Amniotic stem cell (primary cell): ENCODE measurements at places on chromosomes 4 and X.

DNA sequence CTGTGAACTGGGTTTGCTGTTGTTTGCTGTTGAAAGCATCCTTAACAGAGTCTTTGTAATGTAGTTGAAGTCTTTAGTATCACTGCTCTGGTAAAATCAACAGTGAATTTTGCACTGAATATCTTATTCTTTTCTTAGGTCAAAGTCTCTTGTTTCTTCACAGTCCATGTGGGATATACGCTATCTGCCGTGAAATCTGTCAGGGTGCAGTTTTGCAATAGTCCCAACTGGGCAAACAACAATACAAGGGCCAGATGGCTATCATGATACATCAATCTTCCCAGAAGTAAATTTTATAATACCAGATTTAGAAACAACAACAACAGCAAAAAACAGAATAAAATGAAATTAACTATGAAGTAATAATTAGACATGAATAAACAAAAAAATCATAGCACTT is 123.5 kb downstream of the PPARGC1A start:
- no peak for DNase-seq

DNA sequence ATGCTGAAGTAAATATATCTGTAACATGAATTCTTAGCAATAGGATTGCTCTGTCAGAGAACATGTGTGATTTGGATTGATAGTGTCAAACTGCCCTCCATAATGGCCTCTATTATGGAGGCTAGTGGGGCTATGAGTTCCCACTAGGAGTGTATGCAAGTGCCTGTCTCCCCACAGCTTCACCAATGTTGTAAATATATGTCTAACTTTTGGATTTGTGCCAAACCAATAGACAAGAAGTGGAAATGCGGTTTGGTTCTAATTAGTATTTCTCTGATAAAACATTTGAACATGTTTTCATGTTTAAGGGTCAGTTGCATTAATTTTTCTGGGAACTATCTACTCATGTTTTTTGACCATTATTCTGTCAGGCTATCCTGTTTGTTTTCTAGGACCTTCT is 28.1 kb downstream of the GPAT3 start:
- DNase-seq, result no peak

DNA sequence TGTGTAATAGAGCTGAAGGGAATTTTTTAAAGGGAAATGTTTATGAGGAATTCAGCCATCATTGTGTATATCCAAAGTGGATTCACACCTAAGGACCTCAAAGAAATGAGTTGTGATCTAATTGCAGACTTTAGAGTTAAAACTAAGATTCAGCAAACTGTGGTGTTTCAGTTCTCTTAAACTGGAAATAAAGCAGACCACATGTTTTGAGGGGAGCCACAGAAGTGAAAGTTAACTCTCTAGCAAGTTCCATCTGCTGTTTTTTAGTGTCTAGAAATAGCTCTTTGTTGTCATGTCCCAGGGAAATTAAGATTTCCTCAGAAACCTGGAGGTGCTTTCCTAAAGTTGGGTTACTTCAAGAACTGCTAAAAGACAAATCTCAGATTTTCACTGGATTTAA is 97.3 kb upstream of the DDX3X start:
- no peak for DNase-seq

- DNase-seq, result no peak
Measured at GRCh38 chrX:119427024-119427794, 28.1 kb downstream of the SLC25A43 start.

DNA sequence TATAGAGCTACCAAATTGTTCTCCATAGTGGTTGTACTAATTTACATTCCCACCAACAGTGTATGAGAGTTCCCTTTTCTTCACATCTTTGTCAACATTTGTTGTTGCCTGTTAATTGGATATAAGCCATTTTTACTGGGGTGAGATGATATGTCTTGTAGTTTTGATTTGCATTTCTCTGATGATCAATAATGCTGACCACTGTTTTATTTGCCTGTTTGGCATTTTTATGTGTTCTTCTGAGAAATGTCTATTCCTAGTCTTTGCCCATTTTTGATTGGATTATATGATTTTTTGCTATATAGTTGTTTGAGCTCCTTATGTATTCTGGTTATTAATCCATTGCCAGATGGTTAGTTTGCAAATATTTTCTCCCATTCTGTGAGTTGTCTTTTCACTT is 44.3 kb downstream of the ACTRT1 start:
- no peak for DNase-seq

- peak; percentile 57 for DNase-seq
Measured at GRCh38 chrX:13101441-13102139, 57.2 kb upstream of the FAM9C start.

DNA sequence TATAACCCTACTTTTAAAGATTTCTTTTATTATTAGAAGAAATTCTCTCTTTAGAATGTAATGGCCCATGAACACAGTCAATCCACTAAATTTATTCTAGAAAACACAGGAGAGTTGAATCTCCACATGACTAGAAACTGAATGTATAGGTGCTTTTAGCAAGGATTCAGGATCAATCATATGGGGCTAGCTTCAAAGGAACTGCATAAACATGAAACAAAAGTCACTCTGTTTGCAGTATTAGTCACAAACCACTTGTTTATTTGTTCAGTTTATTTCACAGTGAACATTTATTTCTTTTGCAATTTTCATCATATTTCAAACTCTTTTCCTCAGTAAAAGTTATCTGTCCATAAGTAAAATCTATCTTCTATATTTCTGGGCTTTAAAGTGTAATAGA is 1604.6 kb downstream of the PCDH18 start:
- DNase-seq, result no peak

DNA sequence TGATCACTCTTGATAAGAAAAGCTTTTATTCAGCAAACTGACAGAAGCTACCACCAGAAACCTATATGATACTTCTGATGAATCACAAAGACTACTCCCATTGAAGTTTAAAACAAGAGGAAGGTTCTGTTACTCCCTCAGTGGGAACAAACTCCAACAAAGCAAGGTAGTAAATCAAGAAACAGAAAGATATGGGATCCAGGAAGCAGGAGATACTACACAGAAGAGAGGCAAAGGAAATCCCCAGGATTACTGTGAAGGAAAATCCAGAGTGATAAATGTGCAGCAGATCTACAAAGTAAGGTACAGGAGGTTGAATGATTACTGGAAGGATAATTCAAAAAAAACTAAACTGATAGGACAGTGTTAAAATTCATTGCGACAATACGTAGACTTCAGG is 222.4 kb downstream of the HHIP start:
- DNase-seq, result no peak

DNA sequence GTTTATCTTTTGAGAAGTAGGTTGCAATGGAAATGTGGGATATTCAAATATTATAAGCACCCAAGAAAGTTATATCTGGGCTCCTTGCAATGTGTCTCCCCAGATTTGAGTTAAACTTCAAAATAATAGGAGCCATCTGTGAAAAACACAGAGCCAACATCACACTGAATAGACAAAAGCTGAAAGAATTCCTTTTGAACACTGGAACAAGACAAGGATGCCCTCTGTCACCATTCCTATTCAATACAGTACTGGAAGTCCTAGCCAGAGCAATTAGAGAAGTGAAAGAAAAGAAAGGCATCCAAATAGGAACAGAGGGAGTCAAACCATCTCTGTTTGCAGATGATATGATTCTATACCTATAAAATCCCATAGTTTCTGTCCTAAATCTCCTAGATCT is 114.3 kb upstream of the IL1RAPL1 start:
- no peak for DNase-seq

DNA sequence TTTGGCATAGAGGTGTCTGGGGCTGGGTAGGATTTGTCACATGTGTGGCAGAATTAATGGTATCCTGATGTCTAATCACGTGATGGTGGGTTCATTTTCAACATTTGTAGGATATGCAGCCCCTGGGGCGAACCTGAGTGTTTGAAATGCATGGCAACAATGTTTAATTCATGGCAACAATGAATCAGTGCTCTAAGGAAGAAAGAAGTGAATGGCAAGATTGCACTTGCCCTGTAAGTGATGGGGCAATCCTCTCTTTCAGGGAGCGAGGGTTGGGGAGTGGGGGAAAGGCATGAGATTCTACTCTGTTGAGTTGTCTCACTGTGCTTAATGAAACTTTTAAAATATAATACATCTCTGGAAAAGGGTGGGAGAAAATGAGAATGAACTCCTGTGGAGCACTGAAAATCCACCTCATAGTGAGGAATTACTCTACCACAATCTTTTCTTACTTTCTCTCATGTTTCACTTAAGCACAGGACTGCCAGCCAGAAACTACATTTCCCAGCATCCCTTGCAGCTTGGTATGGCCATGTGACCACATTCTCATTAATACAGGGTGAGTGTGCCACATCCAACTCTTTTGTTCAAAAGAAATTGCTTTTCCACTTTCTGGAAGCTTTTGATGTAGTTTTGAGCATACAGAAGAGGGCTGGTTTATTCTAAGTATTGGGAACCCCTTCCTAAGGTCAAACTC is 64.0 kb upstream of the PGM2 start:
- DNase-seq, result no peak

GRCh38 chrX:66020631-66021334 is 19.1 kb downstream of the VSIG4 start:
- no peak for DNase-seq

GRCh38 chr4:157819693-157820464 is 352.9 kb downstream of the GASK1B start:
- DNase-seq, result no peak

GRCh38 chrX:17046478-17047097 is 100.1 kb downstream of the REPS2 start:
- peak; percentile 58 for DNase-seq

- peak; percentile 7 for DNase-seq
Measured at GRCh38 chrX:40945361-40945713, 139.9 kb upstream of the USP9X start.

GRCh38 chr4:75880278-75880677 is 22.0 kb downstream of the PPEF2 start:
- no peak for DNase-seq

GRCh38 chr4:142778430-142778829 is 67.7 kb downstream of the INPP4B start:
- no peak for DNase-seq

GRCh38 chrX:103376979-103377324 is 614 bp downstream of the BEX3 start:
- no peak for DNase-seq

DNA sequence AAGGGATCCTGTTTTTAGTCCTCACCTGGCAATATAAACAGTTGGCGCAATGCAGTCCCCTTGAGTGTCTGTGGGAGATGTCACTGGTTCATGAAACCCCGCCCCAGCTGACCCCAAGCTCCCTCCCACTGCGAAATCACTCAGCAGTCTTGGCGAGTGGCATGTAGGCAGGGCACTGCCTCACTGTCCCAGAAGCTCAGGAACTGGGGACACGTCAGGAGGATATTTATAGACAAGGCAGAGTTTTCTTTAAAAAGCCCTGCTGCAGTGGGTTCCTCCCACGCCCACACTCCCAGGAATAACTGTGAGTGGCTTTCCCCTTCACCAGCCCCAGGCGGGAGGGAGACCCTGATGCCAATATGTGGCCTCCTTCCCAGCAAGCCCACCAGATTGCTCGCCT is 44.3 kb upstream of the PPP2R2C start:
- no peak for DNase-seq

DNA sequence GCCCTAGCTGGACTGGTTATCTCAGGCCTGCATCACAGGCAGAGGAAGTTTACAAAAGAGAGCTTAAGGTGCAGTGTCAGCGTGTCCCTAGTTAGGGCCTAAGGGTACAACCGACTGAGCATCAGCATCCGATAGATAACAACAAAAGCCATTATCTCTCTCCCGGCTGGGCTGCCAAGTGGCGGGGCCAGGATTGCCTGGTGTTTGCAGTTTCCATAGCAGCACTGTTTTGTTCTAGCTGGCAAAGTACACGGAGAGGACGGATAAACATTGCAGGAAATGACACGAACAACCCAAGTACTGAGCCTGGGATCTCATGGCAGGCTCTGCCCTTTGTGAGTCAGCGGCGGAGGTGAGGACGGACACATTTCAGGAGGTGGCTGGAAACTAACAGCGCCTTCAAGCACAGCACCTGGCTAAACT is 104.7 kb upstream of the NOCT start:
- DNase-seq, result no peak

- no peak for DNase-seq
Measured at GRCh38 chr4:183353557-183353956, 31.3 kb upstream of the CLDN24 start.

DNA sequence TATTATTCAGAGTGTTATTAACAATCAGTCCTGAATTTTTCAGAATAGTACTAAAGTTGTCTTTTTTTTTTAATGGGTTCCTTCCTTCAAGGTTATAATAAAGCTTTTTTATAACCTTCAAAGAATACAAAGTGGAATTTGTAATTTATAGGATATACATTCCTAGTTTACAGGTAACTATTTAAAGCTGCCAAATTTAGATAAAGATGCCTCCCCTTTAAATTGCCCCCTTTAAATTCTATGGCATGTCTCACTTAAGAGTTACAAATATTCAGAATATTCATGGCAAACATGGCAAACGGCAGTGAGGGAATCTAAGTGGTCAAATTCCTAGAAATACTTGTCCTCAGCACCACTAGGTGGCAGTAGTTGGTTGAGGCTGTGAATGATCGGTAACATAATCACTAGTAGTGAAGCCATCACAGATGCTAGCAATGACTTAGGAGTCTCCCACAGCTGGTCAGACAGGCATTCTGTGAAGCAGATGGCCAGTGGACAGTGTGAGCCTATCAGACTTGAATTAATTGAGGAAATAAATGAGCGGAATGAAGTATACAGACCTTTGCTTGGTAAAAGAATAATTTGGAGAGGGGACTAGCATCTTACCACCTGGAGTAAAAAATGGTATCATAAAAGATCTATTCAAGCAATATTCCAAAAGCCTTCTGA is 86.4 kb downstream of the CBR4 start:
- DNase-seq, result peak; percentile 45

GRCh38 chrX:17679820-17680219 is 57.5 kb upstream of the SCML1 start:
- no peak for DNase-seq

GRCh38 chr4:108685036-108685686 is 34.8 kb downstream of the OSTC start:
- no peak for DNase-seq

DNA sequence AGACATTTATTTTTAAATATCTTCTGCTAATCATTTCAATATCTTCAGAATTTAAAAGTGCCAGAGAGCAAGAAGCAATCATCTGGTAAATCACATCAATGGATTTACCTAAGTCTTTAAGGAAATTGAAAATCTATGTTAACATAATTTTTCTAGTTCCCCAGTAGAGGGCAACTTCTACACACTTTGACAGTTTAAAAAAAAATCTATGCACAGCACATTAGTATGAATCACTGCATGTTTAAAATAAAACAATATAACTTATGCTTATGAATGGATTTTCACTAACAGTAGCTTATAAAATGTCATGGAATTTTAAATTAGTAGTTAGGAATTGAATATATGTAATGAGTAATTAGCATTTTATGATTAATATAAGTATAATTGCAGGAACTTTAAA is 126.5 kb downstream of the REELD1 start:
- no peak for DNase-seq

- no peak for DNase-seq
Measured at GRCh38 chr4:749698-750666, 44.4 kb downstream of the PCGF3 start.

GRCh38 chr4:35867057-35867456 is 377.3 kb downstream of the ARAP2 start:
- DNase-seq, result no peak

GRCh38 chr4:140056015-140056414 is 98.0 kb downstream of the MAML3 start:
- no peak for DNase-seq
